Astrocyte (in vitro differentiated cells and primary cell): ENCODE measurements at places on chromosomes 6 and 20. TPM values are rescaled to one million over a fixed set of nuclear protein-coding genes. Genes with fewer than 3 reads are reported as not detected.
A peak's percentile ranks its signal among the peaks of the same experiment; 100 is the strongest.

Gene SLC22A2
- total RNA-seq, result not detected in 2 replicates

Gene PLA2G7
- total RNA-seq, result 0.43 and 0.48 TPM in 2 replicates

Gene POM121L2
- total RNA-seq, result not detected in 2 replicates

Gene CPXM1
- 10.6 and 10.9 TPM in 2 replicates for total RNA-seq

DNA sequence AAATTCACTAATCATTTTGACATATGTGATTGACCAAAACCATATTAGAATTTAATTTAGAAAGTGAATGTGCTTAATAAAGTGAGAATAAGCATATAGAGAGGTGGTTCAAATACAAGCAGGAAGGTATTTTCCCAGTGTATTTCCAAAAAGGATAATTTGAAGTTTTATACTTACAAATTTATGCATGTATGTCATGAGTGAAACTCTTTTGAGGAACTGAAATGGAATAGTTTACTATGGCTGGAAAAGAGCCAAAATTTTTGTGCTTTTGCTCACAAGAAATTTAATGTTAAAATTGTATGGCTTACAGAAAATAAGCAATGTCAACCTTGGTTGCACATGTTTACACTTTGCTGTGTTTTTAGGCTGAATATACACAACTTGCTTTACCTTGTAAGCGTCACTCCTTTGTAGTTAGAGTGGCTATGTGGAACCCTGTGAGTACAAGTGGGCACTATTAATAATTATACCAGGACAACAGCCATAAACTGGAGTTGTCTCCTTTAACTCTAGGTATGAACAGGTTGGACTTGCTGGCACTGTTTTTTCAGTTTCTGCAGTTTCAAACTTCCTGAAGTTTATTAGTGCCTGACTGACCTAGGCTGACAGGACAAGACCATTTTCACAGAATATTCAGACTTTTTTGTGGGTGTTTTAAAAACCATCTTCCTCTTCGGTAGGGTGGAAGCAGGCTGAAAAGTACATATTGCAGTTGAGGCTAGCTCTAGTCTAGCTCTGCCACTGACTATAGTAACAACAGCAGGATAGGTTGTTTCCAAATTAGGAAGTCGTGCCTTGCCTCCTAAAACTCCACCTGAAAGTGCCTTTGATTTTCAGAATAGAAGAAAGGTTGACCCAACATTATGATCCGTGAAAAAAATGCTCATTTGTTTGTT is 6.0 kb downstream of the AFDN start:
- H3K4me3 ChIP-seq, result no peak overlapping the region
- H3K36me3 ChIP-seq, result no peaks in the 10 kb centered on the region

- H3K36me3 ChIP-seq, result no peaks in the 10 kb centered on the region
- no peak overlapping the region for H3K27ac ChIP-seq
- DNase-seq, result no peak
- no peaks in the 10 kb centered on the region for H3K27me3 ChIP-seq
- no peaks in the 10 kb centered on the region for H3K4me1 ChIP-seq
Measured at GRCh38 chr20:37152284-37152683, 26.8 kb upstream of the RPN2 start.

DNA sequence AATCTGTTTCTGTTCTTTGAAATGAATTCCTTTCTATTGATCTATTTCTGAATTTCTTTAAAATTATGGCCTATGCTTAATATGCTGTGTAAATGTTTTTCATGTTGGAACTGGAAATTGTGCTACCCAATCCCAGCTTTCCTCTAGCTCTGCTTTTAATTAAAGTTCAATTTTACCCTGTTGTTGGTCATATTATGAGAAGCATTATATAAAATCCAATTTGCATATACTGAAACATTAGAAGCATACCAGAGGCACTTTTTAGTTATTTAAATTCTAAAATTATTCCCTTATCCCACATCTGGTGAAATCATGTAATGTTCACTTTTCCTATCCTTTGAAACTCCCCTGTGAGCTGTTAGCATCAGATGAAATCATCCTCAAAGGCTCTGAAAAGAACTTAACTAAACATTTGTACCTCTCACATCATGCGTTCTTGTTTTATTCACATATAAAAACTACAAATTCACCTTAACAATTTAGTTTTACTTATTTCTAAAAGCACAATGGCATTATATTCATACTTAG is 160.6 kb upstream of the COL21A1 start:
- H3K4me3 ChIP-seq, result no peak overlapping the region
- no peak overlapping the region for H3K27ac ChIP-seq
- H3K4me1 ChIP-seq, result no peaks in the 10 kb centered on the region
- DNase-seq, result no peak
- H3K27me3 ChIP-seq, result no peaks in the 10 kb centered on the region
- H3K36me3 ChIP-seq, result no peaks in the 10 kb centered on the region

GRCh38 chr6:82022614-82023129 is 224.9 kb downstream of the IBTK start:
- peak overlapping the region; percentile 30 for H3K27ac ChIP-seq
- peaks cover 14% of the 10 kb centered on the region for H3K4me1 ChIP-seq
- H3K36me3 ChIP-seq, result no peaks in the 10 kb centered on the region
- DNase-seq, result peak; percentile 80
- H3K4me3 ChIP-seq, result no peak overlapping the region
- H3K27me3 ChIP-seq, result no peaks in the 10 kb centered on the region

DNA sequence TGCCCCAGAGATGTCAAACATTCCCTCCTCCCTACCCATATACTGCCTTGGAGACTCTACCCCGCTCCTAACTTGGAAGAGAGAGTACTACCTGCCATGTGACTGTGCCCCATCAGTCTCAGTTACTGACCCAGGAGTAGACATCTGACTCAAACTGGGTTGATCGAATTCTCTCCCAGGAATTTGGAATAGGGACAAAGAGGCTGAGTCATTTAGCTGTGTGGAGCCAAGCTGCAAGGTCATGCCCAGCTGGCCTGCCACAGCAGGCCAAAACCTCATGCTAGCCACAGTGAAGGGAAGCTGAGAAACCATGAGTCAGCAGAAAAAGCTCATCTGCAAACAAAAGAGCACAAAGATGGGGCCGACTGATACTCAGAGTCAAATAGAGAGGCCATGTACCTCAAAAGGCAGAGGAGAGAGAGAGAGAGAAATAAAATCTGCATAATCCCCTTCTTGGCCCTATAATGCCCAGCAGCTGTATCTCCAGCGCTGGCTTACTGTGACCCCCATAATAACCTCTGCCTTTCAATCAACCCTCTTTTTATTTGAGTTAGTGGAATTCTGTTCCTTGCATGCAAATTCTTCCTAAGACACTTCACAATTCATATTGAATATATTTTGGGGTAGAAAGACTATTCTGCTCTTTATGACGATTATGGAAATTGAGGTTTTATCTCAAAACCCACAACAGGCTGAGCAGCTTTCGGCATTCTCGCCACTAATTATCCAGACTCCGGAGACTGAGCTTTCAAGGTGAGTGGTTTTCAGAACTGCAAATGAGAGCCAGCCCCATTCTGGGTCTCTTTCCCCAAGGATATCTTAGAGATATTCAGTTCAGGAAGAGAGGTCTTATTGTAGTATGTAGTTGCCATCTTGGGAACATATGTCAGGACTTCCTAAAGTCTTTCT is 21.4 kb upstream of the AKIRIN2 start:
- H3K27me3 ChIP-seq, result no peaks in the 10 kb centered on the region
- H3K36me3 ChIP-seq, result no peaks in the 10 kb centered on the region
- peak overlapping the region; percentile 53 for H3K27ac ChIP-seq
- peaks cover 15% of the 10 kb centered on the region for H3K4me1 ChIP-seq
- DNase-seq, result peak; percentile 95
- H3K4me3 ChIP-seq, result no peak overlapping the region

GRCh38 chr6:81265106-81265505 is 487.4 kb downstream of the TENT5A start:
- DNase-seq, result peak; percentile 39
- H3K36me3 ChIP-seq, result no peaks in the 10 kb centered on the region
- H3K4me3 ChIP-seq, result no peak overlapping the region
- H3K27ac ChIP-seq, result no peak overlapping the region
- no peaks in the 10 kb centered on the region for H3K4me1 ChIP-seq
